ENCODE measurements at places on chromosomes 2 and 18.

DNA sequence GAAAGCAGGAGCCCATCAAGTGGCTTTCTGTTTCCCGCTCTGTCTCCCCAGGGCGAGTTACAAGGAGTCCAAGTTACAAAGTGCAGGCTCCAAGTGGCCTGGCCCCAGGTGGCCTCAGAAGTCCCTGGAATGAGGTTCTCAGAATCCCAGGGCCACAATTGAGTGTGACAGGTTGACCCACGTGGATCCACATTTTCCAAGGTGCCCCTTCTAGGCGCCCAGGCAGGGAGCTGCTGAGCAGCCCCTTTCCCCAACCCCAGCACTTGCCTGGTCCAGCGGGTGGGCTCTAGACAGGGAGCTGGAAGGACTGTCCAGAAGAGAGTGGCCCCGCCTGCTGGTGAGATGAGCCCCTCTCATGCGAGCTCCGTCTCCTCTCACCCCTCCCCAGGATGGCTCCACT, 253.4 kb downstream of the CYP26B1 start:
- DNase-seq: no peak

GRCh38 chr2:106158871-106159270, 35.2 kb downstream of the UXS1 start:
- DNase-seq: no peak

GRCh38 chr2:42317945-42318344, 43.1 kb downstream of the COX7A2L start:
- DNase-seq: no peak

DNA sequence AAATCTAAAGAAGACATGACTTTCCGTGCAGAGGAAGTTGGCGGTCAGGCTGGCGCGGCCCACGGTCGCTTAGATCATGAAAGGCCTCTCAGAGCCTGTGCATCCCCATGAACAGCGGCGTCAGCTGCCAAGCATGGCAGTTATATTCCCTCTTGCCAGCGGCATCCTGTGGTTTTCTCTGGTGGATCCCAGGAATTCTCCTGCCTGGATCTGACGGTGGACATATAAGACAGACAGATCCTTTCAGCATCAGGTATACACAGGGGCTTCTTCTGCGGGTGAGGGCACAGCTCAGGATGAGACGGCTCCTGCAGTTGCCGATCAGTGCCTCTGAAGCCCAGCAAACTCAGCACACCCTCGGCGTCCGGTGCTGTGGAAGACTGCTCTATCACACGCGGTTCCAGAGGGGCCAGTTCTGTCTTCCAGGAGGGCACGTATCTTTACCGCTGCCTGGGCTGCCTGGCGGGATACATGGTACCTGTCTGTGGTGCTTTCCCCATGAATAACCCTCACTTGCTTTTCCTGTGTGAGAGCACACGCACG, 157.8 kb downstream of the LDLRAD4 start:
- no peak for DNase-seq

- DNase-seq: no peak
These were observed at the start of gene RFX8 for GRCh38 chr2:101474731-101475384. Gene RFX8 (minus strand): TSS chr2:101475112. CDS start chr2:101466848, 8,264 bp downstream.
